ENCODE measurements at places on chromosomes 11 and 22.

DNA sequence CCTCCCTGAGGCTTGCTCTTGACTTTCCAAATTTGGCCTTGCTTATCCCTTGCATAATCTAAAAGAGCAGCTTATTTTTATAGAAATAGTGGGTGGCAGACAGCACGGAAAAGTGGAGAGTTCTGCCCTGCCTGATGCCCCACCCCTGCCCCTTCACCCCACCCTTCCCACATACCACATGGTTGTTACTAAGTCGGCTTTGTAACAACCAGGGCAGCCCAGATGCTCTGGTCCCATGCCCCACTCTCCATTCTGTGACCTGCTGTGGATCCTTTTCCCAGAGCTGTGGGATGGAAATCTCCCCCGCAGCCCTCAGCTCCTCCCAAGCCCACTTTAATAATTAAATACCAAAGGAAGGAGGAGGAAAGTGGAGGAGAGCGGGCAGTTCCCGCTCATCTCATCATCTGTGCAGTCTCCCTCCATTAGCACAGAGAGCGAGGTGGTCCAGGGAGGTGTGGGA is 10.9 kb downstream of the MRGPRF start:
- no peak for DNase-seq

DNA sequence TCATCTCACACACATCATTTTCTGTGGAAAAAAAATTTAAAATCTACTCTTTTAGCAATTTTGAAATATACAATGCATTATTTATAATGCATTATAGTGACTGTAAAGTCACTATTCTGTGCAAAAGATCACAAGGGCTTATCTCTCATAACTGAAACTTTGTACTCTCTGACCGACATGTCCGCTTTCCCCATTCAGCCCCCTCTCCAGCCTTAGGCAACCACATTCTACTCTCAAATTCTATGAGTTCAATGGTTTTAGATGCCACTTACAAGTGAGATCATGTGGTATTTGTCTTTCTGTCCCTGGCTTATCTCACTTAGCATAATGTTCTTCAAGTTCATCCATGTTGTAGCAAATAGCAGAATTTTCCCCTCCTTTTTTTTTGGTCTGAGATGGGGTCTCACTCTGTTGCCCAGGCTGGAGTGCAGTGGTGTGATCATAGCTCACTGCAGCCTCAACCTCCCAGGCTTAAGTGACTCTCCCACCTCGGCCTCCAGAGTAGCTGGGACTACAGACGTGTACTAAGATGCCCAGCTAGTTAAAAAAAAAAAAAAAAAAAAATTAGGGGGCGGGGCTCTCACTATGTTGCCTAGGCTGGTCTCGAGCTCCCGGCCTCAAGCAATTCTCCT is 44.5 kb downstream of the SYN3 start:
- DNase-seq: no peak

DNA sequence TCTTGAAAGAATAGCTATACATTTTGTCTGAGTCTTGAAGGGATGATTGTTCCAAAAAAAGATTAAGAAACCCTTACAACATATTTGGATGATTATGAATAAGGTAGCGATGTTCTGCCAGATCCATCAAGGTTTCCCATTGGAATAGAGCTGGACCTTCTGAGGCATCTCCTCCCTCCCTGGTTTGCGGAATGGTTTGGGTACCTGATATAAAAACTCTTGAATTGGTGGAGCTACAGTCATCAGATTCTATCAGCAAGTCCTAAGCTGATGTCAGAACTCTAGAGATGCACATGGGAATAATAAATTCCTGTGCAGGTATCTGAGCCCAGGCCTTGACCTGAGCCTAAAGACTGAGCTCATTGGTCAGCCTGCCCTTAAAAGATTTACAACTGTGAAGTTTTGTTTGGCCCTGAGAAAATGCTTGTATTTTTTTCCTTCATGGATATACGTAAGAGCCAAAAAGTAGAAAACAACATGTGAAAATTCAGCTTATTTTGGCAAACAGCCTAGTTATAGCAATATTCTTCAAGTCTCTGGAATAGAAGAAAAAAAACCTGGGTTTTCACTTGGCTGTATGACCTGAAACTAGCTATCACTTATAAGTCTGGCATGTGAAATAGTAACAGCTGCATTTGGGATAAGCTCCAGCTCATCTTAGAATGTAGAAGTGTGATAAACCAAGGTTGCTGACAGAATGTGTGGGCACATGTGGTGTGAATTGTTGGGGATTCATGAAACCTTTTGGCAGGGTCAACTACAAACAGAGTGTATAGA is 265.7 kb upstream of the CTSC start:
- no peak for DNase-seq

DNA sequence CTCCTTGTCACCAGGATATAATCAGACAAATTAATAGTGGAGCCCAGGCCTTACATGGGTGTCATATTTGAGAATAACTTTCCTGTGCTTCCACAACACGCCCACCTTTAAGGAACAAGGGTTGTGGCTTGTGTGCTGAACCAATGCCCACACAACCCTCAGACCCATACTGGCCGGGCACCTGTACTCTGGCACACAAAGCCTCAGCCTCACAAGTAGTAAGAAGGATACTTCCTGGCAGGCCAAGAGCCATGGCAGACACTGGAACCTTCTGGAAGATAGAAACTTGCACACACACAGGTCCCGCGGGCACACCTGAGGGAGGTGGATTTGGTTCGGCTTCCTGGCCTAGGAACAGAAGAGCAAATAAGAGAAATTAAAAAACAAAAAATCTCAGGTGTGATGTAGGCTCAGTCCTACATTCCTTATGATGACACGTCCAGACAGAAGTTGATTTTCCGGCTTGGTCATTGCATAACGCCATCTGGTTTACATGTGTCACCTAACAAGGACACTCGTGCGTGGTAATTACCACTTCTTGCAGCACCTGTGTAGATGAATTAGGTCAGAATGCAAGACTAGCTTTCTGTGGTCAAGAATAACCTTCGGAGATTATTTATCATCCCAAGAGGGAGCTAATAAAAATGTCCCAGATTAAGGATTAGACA is 5.8 kb upstream of the BRD1 start:
- DNase-seq: no peak

GRCh38 chr11:129702410-129703398 is 112.9 kb upstream of the TMEM45B start:
- no peak for DNase-seq

GRCh38 chr11:68099474-68100405 is 21.4 kb downstream of the CHKA start:
- DNase-seq: no peak

DNA sequence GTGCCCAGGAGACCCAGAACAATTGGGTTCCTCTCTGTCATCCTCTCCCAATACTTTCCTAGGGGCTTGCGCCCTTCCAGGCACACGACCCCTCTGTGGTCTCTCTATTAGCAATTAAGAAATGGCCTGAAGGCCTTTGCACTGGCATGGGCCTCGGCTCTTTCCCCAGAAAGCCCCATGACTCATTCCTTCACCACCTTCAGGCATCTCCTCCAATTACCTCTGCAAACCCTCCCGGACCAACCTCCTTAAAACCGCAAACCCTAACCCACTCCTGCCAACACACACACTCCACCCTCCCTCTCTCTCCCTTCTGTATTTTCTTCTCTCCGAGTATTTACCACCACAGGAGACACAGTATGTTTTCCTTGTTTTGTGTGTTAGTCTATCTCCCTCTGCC is 36.7 kb downstream of the LARGE1 start:
- no peak for DNase-seq

- no peak for DNase-seq
Measured at GRCh38 chr22:48276994-48277867, 1514.8 kb downstream of the TBC1D22A start.

- DNase-seq: no peak
Measured at GRCh38 chr11:115126092-115126491, 378.1 kb downstream of the CADM1 start.
